CD4-positive, alpha-beta T cell treated with Interferon alpha-2 for 1 hour (primary cell): ENCODE measurements at places on chromosomes 16 and 17.

GRCh38 chr16:85296859-85297660 lies 184.8 kb upstream of the CIBAR2 start:
- DNase-seq, result peak; percentile 47

GRCh38 chr16:1773703-1774447 lies 941 bp upstream of the MRPS34 start:
- DNase-seq, result no peak

GRCh38 chr17:64036198-64036922 lies 15.9 kb upstream of the ICAM2 start:
- no peak for DNase-seq

DNA sequence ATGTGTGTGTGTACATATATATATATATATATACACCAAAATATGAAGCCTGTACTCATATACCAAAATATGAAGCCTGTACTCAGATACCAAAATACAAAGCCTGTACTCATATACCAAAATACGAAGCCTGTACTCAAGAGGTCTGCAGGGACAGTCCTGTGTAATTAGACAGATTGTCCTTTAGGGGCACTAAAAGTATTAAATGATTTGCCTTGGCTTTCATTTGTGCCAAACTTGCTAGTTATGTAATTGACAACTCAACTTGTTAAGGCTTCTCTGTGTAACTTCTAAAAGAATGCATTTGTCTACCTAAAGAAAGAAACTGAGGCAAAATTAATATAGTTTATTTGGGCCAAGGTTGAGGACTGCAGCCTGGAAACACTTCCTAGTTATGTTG lies 30.8 kb upstream of the DHX40 start:
- no peak for DNase-seq

DNA sequence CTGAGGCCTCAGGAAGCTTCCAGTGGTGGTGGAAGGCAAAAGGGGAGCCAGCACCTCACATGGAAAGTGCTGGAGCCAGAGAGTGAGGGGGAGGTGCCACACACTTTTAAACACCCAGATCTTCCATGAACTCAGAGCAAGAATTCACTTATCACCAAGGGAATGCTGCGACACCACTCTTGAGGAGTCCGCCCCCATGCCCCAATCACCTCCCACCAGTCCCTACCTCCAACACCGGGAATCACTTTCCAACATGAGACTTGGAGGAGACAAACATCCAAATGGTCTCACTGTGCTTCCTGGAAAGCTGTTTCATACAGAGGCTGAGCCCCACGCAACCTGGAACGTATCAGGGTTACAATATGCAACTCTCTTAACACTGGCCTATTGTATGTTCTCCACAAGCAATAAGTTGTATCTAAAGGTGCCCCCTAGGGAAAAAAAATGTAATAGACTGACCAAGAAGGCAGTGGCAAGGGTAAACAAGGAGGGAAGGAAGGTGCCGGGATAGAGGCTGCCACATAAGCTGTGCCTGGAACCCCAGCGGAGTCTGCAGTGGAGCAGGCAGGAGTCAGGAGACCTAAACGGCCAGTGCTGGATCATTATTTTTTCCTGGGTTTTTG lies 106.7 kb upstream of the FOXF1 start:
- DNase-seq, result no peak

- peak; percentile 42 for DNase-seq
Observed at GRCh38 chr16:30902029-30902972, 5.9 kb downstream of the CTF1 start.

- no peak for DNase-seq
Observed at GRCh38 chr16:51440131-51440889, 289.2 kb upstream of the SALL1 start.

GRCh38 chr17:28747801-28748750 lies 4.3 kb downstream of the TRAF4 start:
- DNase-seq, result no peak

- no peak for DNase-seq
Observed at GRCh38 chr17:28810437-28810836, 32.2 kb downstream of the FAM222B start.

- no peak for DNase-seq
Observed at GRCh38 chr16:73016488-73016830, 31.5 kb downstream of the ZFHX3 start.

GRCh38 chr16:56451753-56452689 lies 667 bp downstream of the OGFOD1 start:
- no peak for DNase-seq

- no peak for DNase-seq
Observed at GRCh38 chr17:75544250-75544649, 18.8 kb downstream of the LLGL2 start.
